8988T (cell line): ENCODE measurements at places on chromosomes 6 and 20.
A peak's percentile ranks its signal among the peaks of the same experiment; 100 is the strongest.

- DNase-seq = peak; percentile 90
Observed at GRCh38 chr6:71288228-71289038, at the start of gene OGFRL1. OGFRL1 (plus strand) TSS chr6:71288811; CDS start chr6:71288937, 126 bp downstream.

- no peak for DNase-seq
Observed at GRCh38 chr6:7770601-7771000, 44.7 kb downstream of the BMP6 start.

DNA sequence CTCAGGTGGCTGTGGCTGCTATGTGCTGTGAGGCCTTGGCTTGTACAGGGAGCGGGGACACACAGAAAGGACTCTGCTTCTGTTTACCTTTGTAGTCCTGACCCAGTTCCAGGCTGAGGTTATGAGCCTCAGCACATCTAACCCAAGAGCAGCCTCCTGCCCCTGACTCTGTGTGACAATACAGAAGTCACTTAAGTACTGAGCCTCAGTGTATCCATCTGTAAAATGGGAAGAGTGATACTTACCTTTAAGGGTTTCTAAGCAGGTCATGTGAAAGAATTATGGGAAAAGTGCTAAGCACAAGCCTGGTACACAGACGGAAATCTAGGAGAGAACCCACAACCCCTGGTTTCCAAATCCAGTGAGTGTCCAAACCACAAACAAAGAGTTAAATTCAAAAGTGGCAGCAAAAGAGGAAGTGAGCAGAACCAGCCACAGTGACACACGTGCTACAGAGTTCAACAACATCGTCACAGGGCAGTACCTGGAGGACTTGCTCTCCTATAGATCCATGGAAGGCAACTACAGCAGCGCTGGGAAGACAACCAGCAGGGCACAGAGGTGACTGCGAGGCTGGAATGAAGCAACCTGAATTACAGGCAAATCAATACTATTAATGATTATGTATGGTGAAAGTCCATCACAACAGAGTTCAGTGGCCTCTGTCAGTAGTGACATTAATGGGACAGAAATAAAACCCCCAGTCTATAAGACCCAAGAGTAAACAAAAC lies 12.5 kb downstream of the TRIM26 start:
- DNase-seq = no peak

- no peak for DNase-seq
Observed at GRCh38 chr6:136426627-136427377, 123.4 kb downstream of the MAP7 start.

GRCh38 chr6:72283571-72283970 lies 338.3 kb upstream of the KCNQ5 start:
- no peak for DNase-seq

DNA sequence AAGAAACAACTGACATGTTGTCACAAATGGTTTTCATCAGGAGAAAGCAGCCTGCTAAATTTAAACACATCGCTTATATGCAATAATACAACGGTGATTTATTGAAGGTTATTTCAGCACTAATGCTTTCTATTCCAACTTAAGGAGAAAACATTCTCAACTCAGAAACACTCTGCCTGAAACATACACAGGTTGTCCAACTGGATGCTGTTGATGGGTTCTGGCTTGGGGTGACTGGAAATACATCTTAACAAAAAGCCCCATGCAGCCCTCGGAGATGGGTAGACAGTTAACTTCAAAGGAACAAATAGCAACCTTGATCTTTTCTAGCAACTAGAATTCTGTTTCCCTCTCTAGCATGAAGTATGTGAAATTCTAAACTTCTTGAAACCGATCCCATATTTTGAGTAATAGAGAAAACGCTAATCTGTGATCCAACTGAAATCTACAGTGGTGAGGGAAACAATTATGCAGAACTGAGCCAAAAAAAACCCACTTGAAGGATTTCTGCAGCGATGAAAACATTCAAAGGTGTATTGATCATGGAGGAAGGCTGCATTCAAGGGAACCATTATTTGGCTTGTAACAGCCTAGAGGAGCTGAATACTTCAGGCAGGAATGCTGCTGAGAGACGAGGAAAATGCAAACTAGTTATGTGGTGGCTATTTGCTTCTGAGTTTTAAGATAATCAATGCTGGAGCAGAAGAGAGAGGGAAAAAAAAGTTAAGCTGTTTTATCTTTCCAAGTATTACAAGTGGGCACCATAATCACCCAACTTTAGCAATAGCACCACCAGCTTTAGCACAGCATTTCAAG lies 6.9 kb downstream of the ZMYND8 start:
- DNase-seq = no peak

GRCh38 chr6:148479497-148479896 lies 136.9 kb downstream of the SASH1 start:
- no peak for DNase-seq

DNA sequence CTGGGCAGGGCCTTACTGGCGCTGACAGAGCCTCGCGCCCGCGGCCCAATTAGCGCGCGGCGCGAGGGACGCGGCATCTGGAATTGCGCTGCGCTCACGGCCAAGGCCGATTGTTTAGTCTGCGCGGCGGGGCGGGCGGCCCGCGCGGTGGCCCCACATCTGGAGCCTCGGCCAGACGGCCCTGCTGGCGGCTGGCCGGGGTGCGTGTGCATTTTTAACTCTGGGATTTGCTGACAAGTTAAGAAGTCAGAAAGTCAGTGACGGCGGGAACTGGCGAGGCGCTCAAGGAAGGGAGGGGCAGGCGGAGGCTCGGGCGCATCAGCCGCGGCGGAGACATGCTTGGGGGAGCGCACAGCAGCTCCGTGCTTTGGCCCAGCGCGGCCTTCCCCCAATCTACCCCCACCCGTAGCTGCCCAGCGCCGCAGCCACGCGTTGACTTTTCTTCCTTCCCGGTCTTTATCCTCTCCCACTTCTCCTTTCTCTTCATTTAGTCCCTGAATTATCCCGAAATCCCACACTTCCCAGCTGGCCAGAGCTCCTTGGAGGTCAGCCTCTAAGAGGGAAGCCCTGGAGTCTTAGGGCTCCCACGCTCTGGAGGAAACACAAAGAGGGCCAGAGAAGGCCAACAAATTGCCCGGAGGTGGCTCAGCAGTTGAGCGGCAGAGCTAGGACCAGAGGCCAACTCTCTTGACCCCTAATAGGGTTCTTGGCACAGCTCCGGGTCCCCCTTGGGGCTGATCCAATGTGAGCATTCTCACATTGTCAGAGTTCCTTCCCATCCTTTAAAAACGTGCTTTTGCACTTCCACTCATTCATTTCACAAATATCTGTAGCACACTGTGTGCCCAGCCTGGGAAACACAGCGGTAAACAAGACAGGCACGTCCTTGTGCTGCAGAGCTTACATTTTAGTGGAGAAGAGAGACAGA lies 40.8 kb upstream of the FOXP4 start:
- DNase-seq = peak; percentile 59

DNA sequence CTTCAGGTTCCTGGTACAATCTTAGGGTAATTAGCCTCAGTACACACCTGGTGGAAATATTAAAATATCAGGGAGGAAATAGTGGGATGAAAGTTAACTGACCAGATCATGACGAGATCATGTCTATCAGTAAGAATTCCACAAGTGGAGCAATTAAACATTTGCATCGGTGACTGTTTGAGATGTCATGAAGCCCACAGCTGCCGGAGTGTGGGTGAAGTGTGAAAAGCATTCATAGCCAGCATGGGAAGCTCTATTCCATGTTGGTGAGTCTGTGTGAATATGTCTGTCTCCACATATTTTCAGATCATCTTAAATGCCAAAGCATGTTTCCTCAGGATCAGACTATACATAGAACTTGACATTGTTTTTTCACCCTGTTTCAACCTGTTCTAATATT lies 142.8 kb downstream of the IPCEF1 start:
- DNase-seq = no peak

- no peak for DNase-seq
Observed at GRCh38 chr6:136952714-136953260, 30.7 kb downstream of the SLC35D3 start.

- DNase-seq = no peak
Observed at GRCh38 chr20:25036331-25036936, 21.5 kb downstream of the ACSS1 start.

DNA sequence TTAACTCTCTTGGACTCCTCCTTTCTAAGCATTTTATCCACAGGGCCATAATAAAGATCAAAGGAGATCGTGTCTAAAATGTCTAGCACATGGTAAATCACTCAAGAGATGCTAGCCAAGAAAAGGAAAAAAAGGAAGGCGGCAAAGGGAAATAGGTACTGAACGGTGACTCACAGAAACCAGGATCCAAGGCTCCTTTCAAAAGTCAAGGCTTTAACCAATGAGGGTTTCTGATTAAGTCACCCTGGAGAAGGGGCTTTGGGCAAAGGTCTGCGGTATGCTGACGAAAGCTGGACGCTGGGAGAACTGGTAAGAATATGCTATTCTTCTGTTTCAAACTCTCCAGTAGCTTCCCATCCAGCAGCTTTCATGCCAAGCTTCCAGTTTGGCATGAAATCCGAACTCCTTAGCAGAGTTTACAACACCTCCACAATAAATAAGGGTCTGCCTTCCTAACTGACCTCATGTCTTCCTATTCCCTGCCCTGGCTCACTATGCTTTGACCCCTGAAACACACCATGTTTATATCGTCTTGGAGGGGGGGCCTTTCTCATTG lies 1.0 kb downstream of the TOMM34 start:
- DNase-seq = no peak

DNA sequence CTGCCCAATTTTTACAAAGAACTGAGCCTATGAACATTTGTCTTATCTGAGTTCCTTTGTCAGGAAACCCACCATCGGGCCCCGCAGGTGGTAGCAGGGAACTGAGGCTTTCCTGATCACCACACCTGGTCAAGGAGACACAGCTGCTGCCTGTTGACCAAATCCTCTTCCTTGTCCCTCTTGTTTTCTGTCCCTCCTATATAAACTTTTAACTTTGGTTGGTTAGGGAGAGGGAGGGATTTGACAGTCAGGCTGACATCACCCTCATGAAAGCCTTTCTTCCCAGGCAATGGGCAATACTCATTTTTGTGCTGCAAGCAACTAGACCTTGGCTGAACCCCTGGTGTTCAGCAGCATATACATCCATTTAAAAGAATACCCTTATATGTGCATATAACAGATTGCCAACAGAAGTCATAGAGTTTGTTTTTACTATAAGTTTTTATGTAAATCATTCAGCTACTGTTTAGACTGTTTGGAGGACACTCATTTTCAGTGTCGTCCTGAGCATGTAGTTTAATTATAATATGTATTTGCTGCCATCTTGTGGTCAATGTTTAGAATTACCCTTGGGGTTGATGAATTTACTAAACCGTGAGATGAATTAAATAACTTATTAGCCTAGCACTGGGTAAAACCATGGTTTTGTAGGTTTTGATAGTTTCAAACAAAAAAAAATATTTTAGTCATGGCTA lies 17.0 kb downstream of the CRISP1 start:
- DNase-seq = no peak

GRCh38 chr6:132333639-132334520 lies 67.4 kb downstream of the MOXD1 start:
- peak; percentile 31 for DNase-seq

DNA sequence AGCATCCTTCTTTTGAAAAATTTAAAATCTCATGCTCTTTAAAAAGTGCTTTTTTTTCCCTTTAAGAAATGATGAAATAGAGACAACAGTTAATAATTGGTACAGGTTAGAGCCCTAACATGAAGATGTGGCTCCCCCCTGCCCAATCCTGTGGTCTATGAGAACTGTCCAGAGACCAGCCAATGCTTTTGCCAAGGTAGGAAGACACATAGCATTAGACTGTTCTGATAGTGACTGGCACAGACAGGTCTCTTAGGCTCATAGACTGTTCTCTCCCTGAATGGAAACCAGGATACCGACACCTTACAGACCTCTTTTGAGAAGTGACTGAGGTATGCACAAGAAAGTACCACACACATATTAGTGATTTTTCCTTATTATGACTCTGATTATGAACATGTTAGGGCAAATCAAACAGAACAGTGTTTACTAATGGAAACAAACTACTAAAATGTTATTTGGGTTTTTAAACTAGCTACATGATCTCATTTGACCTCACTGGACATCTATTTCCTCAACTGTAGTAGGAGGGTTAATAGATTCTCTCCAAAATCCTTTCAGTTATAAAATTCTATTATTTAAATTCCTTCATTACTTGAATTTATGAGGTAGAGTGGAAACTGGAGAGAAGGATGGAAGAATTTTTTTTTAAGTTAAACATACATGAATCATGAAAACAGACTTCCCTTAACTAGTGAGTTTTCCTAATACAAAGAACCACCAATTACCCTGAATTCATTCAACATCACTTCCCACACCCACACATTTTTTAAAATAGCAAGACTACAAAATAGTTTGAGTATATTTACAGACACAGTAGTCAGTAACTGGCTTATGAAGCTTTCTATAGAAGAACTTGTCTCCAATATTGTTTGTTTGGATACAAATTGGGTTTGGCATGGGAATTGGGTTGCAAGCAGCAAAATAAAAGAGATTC lies 120.4 kb downstream of the OGFRL1 start:
- no peak for DNase-seq

- no peak for DNase-seq
Observed at GRCh38 chr6:102488729-102489128, 1095.2 kb downstream of the GRIK2 start.

- DNase-seq = no peak
Observed at GRCh38 chr20:25738198-25738597, 41.5 kb upstream of the ZNF337 start.

GRCh38 chr6:36560822-36561221 lies 13.5 kb upstream of the STK38 start:
- no peak for DNase-seq

- peak; percentile 88 for DNase-seq
Observed at GRCh38 chr6:3063733-3064700, 4.3 kb upstream of the RIPK1 start.

DNA sequence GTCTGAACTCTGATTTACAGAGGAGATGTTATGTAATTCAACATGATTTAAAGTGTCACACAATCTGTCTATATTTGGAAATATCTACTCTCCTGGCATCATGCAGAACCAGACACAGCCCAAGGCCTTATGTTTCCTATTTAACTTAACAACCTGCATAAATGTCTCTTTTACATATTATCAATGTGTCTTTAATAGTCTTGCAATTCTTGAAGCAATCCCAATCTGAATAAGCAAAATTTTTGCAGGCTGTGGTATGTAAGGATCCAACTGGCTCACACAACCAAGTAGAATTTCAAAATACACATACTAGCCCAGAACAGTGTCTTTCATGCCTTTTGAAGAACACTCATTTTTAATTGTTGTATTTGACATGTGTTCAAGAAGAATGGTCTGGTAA lies 443.2 kb downstream of the MAFB start:
- DNase-seq = no peak

GRCh38 chr6:25318589-25318988 lies 39.4 kb downstream of the CARMIL1 start:
- no peak for DNase-seq

DNA sequence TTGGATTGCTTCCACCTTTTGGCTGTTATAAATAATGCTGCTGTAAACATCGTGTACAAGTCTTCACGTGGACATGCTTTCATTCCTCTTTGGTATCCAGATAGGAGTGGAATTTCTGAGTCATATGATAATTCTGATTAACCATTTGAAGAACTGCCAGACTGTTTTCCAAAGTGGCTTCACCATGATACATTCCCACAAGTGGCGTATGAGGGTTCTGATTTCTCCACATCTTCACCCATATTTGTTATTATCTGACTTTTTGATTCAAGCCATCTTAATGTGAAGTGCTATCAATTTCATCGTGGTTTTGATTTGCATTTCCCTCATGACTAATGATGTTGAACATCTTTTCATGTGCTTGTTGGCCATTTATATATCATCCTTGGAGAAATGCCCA lies 2.9 kb upstream of the SNRPB start:
- no peak for DNase-seq
